ENCODE measurements at places on chromosomes 11 and 22. TPM values are rescaled to one million over a fixed set of nuclear protein-coding genes. Genes with fewer than 3 reads are reported as not detected.

DNA sequence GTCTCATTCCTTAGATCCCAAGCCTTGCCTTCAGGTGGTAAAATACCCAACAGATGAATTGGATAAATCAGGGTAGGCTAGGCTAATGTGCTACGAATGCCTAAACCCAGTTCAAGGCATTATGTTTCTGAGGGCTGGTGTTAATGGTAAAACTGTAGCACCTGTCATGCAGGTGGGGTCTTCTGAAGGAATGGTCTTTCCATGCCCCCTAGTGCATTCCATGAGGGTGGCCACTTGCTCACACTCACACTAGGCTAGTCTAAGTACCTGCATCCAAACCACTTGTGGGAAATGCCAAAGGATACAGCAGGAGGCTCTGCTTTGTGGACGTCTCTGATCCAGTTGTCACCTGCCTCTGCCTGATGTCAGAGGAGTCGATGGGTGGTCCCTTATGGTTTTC is 24.2 kb upstream of the UCP3 start:
- DNase-seq: no peak

- peak; percentile 12 for DNase-seq
Observed at GRCh38 chr11:95108159-95108611, 18.5 kb downstream of the ENDOD1 start.

DNA sequence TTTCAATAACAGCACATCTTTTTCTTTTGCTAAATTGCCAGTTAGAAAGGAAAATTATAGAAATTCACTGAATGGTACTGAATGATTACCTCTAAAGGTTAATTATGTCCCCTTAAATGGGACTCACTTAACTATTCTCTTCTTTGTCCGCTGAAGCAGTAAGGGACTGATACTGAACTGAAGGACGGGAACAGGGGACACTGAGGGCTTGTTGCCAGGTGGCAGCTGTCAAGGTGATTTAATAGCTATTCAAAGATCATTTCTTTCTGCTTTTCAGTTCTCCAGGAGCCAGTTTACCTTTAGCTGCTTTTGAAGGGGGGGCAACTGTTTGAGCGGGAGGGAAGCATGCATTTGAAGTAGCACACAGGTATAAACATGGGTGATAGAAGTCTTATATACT is 325.4 kb upstream of the CCDC90B start:
- DNase-seq: no peak

Gene MMP8
- polyA plus RNA-seq: not detected

DNA sequence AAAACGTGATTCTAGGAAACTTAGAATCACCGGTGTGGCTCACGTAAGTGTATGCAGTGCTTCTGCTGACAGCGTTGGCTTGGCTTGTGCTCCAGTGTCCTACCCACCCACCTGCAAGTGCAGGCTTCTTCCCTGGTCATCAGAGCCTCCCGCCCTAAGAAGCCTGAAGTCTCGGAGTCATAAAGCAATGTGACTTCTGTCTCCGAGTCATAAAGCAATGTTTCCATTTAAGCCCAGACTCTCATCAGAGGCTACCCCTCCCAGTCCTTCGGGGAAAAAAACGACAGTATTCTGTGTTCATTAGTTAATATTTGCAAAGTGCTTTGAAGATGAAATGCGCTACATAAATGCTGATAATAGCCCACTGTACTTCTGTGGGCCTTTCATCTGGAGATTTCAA is 293.8 kb downstream of the OPCML start:
- no peak for DNase-seq

- DNase-seq: peak; percentile 77
Observed at GRCh38 chr11:6693342-6694228, 10.4 kb upstream of the MRPL17 start.

Gene KRTAP5-7
- polyA plus RNA-seq: not detected

DNA sequence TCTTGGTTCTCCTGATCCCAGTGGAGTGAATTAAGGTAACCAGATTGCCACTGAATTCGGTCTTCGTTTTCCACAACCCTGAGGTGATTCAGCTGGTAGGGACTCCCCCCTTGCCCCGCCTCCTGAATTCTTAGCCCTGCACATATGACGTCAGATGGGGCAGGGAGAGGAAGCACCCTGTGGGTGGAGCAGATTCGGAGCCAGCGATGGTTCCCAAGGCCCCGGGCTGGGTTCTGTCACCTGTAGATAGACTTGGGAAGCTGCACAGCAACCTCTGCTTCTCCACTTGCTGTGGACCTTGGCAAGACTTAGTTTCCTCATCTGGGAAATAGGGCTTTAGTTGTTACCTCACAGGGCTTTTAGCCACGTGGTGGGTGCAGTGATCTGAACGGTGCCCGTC is 67.8 kb downstream of the CTTN start:
- DNase-seq: no peak

GRCh38 chr11:128767591-128768001 is 73.7 kb downstream of the FLI1 start:
- DNase-seq: no peak

GRCh38 chr11:16897470-16898061 is 116.6 kb downstream of the PLEKHA7 start:
- no peak for DNase-seq

Gene BIRC3
- polyA plus RNA-seq: 3.0 TPM

DNA sequence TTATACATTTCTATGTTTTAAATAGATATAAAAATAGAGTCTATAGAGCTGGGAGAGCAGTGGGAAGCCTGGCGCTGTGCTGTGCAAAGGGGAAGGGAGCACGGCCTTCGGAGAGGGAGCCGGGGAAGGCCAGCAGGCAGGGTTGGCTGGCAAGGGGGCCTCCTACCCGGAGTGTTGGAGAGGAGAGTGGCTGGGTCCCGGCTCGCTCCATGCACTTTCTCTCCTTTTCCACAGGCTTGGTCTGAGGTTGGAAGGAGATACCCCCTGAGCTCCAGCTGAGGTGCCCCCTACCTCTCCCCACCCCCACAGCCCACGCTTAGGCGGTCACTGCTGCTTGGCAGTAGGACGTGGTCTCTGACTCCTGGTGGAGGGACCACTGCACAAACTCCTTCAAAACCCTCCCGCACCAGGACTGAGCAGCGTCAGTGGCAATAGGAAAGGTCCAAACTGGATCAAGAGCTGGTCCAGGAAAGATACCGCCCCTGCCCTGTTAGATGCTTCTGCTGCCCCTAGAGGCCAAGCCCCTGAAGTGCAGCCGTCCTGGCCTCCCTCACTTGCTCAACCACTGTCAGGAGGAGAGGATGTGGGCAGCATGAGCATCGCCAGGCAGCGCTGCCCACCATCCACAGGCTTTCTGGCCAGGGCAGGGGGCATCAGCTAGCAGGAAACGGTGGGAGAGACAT is 52.9 kb downstream of the SYT13 start:
- peak; percentile 36 for DNase-seq

Gene ARHGEF17
- 0.55 TPM for polyA plus RNA-seq

GRCh38 chr22:37633089-37633624 is 6.3 kb upstream of the SH3BP1 start:
- no peak for DNase-seq

Gene OR5AS1
- not detected for polyA plus RNA-seq

GRCh38 chr11:126702165-126702720 is 298.3 kb downstream of the KIRREL3 start:
- DNase-seq: no peak

DNA sequence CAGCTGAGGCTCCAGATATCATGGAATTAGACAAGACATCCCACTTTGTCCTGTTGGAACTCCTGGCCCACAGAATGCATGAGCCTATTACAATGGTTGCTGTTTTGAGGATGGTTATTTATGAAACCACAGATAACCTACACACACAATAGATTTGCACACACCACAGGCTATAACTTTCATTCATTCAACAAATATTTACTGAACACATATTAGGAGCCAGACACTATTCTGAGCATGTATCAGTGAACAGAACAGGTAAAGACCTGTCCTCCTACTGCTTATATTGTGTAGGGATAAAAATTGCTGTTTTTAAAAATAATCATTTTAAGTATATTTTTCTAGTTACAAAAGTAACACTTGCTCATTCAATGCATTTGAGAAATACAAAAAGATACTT is 13.4 kb upstream of the LDLRAD3 start:
- no peak for DNase-seq

DNA sequence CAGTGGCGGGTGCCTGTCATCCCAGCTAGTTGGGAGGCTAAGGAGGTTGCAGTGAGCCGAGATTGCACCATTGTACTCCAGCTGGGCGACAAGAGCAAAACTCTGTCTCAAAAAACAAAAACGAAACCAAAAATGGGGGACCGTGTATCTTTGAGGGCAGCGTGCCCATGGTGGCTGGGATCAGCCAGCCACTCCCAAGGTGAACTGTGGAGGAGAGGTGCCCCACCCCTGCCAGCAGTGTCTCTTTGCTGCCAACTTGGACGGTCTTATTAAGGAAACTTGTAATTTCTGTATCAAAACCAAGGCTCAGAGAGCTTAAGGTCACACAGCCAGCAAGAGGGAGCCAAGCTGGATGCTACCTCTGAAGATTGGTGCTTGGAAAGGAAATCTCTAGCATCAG is 147.7 kb downstream of the CACNA1I start:
- no peak for DNase-seq

Gene OR10A6
- not detected for polyA plus RNA-seq

- peak; percentile 30 for DNase-seq
Observed at GRCh38 chr11:63614136-63614671, at the start of gene PLAAT3. Gene PLAAT3 (minus strand): TSS chr11:63614433. CDS start chr11:63614014, 419 bp downstream.

Gene HORMAD2
- not detected for polyA plus RNA-seq

DNA sequence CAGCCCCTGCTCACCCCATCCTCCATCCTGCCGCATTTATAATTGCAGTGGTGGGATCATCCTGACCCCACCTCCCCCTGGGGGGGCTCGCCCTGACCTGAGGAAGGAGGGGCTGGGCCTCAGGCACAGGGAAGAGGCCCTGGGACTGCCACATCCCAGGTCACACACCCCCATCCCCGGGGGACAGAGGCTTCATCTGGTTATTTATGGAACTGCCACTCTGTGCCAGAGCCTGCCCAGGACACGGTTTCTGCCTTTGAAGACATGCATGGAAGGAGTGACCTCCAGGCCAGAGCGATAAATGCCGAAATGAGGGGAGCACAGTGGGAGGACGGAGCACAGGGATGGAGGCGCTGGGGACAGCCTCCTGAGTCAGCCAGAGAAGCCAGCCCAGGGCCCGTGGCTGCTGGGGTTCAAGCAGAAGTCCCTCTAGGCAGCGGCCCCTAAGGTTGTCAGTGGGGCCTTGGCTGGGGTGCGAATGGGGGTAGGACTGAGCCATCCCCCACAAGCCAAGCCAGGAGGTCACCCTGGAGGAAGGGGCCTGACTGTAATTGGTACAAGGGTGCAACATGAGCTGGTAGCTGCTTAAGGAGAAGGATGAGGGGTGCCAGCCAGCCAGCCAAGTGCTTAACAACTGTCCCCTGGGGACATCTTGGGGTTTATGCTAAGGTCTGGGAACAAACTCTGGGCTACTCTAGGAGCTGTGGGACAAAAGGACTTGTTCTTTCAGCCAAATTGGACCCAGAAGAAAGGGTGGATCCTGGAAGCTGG is 51.4 kb upstream of the SHISAL1 start:
- no peak for DNase-seq

DNA sequence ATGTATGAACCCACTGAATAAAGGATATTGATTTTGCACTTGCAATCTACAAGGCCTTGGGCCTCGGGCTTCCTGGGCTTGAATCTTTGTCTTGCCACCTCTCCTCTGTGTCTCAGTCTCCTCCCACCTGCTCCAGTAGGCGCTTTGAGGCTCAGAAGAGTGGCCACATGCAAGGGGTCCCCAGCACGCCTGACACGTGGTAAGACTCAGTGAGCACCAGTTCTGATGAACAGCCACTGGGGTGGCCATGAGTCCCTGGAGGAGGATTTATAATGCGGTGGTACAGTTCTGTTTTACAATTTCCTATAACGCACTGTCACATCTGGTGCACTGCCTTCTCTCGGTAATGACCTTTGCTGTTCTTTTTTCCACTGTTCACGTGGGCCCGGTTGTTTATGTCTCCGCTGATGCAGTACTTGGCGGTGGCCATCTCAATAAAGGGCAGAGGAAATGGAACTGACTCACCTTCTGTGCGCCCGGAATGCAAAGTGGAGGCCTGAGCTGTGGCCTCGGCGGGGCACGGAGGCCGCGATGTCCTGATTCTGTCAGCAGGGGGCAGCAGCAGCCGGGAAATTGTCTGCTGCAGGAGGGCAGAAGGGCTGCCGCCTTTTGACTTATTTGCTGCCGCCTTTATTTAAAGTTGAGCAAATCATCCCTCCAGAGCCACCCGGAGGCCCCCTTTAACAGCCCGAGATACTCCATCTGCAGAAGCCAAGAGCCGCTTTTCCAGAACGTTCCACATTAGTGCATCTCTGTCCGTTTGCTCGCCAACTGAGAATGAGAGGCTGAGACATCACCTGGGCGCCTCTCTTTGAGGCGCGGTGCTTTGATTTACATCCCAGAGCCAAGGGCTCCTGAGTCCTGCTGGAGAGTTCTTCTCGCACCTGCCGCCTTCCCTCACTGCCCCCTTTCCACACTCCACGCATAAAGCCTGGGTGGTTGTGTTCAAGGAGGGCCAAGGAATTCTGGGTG is 6.0 kb upstream of the IFT27 start:
- peak; percentile 88 for DNase-seq

Gene TXN2
- polyA plus RNA-seq: 141 TPM

DNA sequence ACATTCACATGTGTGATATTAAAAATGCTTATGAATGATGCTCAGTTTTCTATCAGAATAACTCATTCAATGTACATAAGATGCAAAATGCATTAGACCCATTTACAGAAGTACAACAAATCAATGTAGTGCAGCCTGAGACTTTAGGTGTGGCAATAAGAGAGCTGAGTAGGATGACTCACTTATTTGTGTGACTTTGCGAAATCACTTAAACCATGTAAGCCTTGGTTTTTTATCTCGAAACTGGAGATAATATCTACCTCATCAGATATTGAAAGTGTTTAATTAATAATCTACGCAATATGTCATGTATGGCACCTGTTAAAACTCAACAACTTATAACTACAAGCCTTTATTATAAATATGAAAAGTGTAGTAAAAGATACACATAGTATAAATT is 105.7 kb upstream of the LUZP2 start:
- DNase-seq: no peak

- DNase-seq: no peak
Observed at GRCh38 chr11:78072455-78072854, 7.2 kb downstream of the NDUFC2 start.

Gene OR2AG2
- polyA plus RNA-seq: not detected

- no peak for DNase-seq
Observed at GRCh38 chr22:31504282-31504681, 7.9 kb downstream of the SFI1 start.

Gene HBE1
- polyA plus RNA-seq: not detected

Gene VWA5A
- polyA plus RNA-seq: 11.2 TPM
